ENCODE measurements at places on chromosomes 16 and 17.

- DNase-seq: no peak
Observed at GRCh38 chr17:73757420-73757819, 113.2 kb upstream of the SDK2 start.

DNA sequence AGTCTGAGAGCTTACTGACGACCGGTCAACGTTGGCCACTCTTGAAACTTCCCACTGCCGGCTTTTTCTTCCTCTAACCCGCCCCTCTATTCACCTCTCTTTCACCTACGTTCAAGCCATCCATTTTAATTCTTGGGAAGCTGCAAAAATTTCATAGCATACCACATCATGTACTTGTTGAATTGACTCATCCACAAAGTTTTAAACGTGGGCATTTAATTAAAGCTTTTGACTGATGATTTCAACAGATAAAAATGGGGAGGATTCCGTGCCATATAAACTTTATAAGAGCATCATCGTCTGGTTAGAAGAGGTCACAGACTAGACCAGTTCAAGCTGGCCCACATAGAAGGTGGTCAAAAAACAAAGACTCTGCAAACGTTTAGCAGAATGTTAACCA, 22.5 kb downstream of the VPS53 start:
- no peak for DNase-seq

DNA sequence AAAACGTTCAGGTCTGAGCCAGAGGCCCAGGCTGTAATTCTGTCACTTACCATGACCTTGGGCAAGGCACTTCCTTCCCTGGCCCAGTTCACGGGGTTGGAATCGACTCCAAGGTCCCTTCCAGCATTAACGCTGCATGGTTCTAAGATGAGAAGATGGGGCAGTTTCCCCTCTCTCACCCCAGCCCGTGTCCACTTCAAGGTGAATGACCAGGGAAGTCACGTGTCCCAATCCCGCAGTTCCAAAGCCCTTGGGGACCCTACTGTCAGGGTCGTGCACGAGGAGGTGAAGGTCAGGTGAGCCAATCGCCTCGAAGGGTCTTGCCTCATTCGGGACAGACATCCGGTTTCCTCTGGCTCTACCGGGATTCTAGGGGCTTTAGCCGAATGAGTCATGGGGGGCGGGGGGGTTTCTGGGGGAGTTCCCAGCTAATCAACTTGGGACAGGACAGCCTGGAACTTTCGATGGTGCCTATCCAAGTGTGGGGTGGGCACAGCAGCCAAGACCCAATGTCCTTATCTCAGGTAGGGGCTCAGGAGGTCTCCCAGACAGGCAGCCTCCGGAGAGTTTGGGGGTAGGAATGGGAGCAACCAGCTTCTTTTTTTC, 762 bp upstream of the CSF3 start:
- no peak for DNase-seq

DNA sequence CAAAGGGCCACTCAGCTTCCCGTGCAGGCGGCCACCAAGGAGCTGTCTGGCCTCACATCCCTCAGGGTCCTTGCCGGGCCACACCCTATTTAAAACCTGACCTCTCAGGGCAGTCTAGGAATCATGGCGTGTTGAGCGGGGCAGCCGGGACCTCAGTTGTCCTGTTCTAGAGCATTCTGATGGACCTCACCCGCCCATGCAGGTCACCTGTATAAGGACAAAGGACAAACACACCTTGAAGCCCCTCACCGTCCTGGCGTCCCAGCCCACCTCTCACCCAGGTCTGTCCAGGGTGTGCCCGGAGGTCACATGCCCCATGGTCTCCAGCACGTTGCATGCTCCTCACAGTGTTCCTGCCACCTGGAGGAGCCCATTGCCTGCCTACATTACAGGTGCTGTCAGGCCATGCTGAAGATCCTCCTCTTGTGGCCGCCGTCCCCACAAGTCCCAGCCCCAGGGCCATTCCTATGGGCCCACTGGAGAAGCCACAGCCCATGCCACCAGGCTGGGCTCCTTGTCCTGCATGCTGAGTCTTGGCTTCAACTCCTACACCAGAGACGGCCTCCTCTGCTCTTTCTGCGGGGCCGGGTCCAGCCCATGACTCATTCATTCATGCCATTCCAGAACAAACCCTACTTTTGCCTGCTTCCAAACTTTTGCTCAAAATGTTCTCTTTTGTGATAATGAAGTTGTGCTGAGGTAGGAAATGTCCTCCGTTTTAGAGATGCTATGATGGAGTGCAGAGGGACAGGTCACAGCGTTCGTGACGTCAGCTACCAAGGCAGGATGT, 46.3 kb downstream of the PEMT start:
- no peak for DNase-seq

- no peak for DNase-seq
Observed at GRCh38 chr17:80868022-80868609, 123.5 kb upstream of the CHMP6 start.

DNA sequence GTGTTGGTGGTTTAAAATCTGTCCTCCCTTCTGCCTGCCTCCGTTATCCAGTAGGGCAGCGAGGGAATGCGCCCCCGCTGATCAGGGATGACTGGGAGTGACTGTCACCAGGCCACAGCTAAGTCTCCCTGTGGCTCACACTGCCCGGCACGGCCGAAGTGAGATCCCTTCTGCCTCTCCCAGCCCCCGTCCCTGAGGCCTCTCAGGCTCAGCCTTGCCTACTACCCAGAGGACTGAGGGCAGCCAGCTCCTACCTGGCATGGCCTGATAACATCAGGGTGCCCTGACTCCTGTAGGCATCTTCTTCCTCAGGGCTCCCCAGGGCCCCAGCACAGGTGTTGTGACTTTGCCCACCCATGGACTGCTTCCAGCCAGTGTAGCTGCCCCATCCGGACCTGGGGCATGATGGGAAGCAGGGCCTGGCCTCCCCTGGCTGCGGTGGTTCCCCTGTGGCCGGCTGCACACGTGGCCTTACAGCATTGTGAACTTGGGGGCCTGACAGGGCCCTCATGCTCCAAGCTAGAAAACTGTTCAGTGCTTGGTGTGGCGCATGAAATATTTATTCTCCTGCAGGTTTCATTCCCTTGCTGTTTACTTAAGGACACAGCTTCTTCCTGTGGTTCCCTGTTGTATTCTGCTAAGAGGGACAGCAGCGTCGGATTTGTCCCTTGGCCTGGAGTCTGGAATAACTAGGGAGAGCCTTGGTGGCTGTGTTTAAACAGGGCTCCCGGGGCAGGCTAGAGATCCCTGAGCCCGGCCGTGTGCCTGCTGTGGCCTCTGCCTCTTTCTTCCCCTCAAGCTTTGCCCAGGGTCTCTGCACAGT, 30.0 kb downstream of the GINS2 start:
- no peak for DNase-seq

DNA sequence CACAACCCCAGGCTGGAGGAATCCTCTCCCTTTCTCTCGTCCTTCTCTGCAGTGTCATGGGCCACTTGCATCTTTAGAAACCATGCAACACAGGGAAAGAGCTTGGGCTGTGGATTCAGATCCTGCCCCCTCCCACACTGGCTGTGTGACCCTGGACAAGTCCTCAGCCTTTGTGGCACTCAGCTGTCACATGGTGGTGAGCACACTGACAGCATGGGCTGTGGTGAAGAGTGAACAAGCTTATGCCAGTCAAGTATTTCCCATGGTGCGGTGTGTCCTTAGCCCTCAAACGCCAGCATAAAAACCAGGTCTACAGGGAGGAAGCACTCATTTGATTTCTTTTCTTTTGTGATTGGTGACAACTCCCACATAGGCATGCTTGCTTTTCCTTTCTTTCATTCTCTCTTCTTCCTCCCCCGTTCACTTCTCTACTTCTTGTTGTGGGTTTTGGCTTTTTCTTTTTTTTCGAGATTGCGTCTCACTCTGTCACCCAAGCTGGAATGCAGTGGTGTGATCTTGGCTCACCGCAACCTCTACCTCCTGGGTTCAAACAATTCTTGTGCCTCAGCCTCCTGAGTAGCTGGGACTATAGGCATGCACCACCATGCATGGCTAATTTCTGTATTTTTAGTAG, 314.2 kb downstream of the CPPED1 start:
- DNase-seq: no peak

GRCh38 chr17:27366437-27366836, 72.5 kb downstream of the WSB1 start:
- DNase-seq: no peak

- DNase-seq: no peak
Observed at GRCh38 chr17:42378959-42379594, 9.2 kb downstream of the STAT3 start.

GRCh38 chr16:84537491-84538151, 33.2 kb upstream of the MEAK7 start:
- no peak for DNase-seq

- DNase-seq: no peak
Observed at GRCh38 chr17:71247441-71248015, 873.3 kb upstream of the SOX9 start.

- no peak for DNase-seq
Observed at GRCh38 chr17:12472252-12473173, 193.2 kb upstream of the MYOCD start.

DNA sequence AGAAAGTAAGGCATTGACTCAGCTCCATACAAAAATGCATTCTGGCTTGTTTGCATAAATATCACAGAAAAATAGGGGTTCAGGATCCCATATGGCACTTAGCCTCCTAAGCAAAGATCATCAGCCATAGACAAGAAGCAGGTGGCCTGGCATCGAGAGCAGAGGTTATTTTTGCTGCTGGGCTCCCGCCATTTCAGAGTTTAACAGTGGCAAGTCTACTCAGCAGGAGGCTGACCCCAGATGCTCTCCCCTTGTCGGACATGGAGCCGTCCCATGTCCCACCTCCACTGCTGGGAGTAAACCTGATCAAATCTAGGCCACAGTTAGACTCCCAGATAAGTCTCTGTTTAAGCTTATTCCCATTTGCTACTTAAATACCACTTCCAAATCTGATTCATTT, 269.1 kb downstream of the FTO start:
- no peak for DNase-seq

DNA sequence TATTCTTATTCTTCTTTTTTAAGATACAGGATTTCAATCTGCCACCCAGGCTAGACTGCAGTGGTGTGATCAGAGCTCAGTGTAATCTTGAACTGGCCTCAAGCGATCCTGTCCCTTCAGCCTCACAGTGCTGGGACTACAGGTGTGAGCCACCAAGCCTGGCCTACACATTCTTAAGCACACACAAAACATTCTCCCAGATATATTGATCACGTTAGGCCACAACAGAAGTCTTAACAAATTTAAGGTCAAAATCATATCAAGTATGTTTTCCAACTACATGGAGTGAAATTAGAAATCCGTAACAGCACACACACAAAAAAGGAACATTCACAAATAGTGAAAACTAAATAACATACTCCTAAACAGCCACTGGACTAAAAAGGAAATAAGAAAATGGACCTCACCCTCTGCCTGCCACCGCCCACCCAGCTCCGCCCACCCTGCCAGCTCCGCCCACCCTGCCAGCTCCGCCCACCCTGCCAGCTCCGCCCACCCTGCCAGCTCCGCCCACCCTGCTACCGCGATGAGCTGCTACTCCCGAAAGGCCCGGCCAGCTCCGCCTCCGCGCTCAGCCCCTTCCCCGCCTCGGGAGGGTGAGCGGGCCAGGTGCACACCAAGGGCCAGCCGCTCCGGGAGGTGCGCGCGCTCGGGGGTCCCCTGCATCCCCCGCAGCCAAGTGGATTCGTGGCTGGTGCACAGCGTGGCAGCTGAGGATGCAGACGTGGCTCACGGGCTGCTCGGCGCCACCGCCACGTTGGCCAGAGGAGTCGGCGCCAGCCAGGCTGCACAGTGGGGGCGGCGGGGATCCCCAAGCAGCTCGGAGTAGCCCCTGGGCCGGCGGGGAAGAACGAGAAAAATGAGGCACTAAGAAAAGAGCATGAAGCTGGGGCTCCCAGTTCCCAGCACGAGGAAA, 41.2 kb downstream of the C16orf87 start:
- DNase-seq: peak; percentile 73

- peak; percentile 31 for DNase-seq
Observed at GRCh38 chr17:62807812-62808575, at the start of gene MARCHF10. MARCHF10 (minus strand) TSS chr17:62808314; CDS start chr17:62801735, 6,579 bp downstream.

DNA sequence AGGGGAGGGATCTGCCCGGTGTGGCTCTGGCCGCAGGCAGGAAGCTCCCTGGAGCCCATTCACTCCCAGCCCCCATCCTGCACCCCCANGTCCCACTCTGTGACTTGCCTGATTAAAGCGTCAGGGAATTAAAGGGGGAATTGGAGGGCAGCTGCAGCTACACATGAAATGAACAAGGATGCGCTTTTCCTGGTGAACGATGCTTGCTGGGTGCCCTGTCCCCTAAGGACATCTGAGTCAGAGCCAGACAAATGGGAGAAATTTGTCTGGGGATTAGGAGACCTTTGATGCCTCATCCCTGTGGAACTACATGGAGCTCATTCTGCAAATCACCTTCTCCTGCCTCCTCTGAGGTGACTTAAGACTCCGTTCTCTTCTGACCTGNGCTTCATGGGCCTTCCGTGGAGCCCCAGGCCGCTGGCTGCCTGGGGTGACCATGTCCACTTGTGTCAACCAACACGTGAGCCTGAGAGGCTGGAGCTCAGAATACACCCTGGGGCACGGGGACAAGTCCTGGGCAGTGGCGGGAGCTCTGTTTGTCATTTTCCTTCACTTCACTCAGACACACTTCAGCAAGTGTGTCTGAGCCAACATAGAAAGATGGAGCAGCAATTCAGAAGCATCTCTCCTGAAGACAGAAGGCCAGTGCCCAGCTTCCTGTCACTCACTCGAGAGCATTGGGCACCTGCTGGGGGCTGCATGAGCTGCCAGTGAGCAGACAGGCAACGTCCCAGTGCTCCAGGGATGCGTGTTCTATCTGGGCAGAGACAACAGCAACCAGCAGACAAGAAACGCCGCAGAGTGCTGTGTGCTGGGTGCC, 54.1 kb downstream of the METRNL start:
- no peak for DNase-seq

DNA sequence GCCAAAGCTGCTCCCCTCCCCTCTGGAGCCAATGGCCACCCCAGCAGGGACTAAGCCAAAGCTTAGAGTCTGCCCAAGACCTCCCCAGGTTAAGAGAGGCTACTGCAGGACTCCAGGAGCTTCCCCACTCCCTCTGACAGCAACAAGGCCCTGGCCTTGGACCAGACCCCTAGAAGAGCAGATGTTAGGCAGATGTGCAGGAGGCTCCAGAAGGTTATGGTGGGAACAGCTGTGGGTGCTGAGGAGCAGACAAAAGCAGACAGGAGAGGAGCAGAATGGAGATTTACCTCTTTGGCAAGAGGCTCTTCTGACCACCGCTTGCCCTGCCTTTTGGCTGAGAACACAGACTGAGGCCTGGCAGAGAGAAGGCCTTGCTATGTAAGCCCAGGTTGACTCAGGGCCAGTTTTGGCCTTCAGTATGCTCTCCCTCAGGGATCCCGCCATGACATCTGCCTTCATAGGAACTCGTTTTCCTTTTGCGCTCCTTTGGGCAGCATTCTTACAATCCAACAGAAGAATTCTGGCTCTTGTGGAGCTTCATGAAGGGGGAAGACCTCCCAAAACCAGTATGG, 113.0 kb downstream of the RBFOX3 start:
- DNase-seq: no peak

GRCh38 chr16:24430954-24431760, 108.2 kb upstream of the RBBP6 start:
- DNase-seq: no peak

- DNase-seq: peak; percentile 54
Observed at GRCh38 chr17:17792551-17793377, 44.0 kb downstream of the SREBF1 start.

GRCh38 chr16:88837806-88838205, 18.9 kb downstream of the GALNS start:
- DNase-seq: no peak
